Left forelimb (tissue), 1 donor: ENCODE measurements at places on chromosomes 13 and 19.

GRCh38 chr19:10855879-10856522 lies 7.8 kb downstream of the C19orf38 start:
- no peak for DNase-seq

DNA sequence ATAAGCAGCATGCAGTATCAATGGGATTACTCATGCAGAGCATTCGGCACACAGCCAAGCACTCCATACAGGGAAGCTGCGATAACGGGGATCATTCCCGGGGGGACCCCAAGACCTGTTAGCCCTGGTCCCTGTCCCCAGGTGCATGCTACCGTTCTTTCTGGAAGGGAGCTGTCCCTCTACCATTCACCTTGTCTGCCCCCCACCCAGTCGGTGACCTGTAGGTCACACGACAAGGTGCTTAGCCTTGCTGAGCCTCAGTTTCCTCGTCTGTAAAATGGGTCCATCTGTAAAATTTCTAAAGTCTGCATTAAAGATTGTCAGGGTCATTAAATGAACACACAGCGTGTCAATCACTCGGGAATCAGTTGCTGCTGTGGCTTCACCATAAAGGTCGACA lies 6.8 kb upstream of the ACP7 start:
- no peak for DNase-seq

GRCh38 chr19:13262450-13262849 lies 112.2 kb downstream of the IER2 start:
- no peak for DNase-seq

DNA sequence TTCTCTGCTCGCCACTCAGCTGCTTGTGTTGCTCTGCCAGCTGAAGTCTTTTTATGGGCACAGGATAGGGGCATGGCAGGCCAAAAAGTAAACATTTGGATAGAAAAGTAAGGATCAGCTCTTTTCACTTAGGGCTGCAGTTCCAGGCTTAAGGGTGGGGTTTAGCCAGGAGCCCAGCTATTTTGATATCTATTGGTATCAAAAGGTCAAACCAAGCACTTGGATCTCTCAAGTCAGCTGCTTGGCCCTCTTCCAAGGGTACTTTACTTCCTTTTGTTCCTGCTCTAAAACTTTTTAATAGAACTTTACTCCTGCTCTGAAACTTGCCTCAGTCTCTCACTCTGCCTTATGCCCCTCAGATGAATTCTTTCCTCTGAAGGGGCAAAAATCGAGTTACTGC lies 55.7 kb upstream of the ABCC4 start:
- no peak for DNase-seq

- DNase-seq, result peak; percentile 77
Measured at GRCh38 chr13:29849731-29850212, 645 bp downstream of the UBL3 start.

DNA sequence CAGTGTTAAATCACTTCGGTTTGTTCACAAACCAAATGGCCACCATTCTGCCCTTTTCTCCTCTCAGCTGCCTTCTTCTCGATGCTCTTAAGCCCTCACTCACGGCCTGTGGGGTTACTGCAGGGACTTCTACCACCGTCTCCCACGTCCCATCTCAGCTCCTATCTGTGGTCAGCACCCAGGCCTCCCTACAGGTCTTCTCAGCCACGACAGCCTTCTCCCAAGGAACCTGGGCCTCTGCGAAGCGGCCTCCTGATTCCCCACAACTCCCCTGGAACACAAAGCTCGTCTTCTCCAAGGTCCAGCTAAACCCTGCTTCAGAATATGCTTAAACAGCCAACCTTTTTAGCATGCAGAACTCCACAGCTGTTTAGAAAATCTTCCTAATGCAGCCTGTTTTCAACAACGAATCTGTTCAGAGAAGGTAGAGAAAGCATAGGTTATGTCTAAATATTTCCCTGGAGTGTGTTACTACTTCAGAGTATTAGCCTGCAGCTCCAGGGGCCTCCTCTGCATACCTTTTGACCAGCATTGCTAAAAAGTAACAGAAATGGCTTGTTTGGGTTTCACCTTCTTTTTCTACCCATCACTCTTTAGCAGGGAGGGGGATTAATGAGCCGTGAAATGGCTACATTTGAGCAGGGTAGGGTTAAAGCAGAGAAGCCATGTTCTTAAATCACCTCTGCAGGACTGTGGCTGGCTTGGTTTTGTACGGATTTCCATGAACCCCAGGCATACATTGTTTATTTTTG lies 104.0 kb downstream of the COL4A2 start:
- peak; percentile 50 for DNase-seq

DNA sequence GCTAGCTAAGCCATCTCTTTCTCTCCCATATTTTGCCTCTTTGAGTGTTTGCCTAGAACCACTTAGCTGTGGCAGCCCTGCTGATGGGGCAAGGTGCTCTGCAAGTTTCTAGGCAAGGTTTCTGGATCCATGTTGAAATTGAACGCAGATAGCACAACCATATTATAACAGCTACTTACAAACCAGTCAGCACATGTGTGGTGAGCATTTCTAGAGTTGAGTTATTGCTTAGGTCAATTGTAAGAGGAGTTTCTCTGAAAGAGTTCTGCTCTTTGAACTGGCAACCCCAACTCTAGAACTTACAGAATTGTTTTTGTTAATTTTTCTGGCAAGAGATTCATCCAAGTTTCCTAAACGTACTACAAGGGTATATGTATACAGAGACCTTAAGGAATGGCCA lies 103.3 kb downstream of the GGACT start:
- DNase-seq, result no peak

GRCh38 chr13:60012488-60012887 lies 151.2 kb downstream of the DIAPH3 start:
- no peak for DNase-seq

DNA sequence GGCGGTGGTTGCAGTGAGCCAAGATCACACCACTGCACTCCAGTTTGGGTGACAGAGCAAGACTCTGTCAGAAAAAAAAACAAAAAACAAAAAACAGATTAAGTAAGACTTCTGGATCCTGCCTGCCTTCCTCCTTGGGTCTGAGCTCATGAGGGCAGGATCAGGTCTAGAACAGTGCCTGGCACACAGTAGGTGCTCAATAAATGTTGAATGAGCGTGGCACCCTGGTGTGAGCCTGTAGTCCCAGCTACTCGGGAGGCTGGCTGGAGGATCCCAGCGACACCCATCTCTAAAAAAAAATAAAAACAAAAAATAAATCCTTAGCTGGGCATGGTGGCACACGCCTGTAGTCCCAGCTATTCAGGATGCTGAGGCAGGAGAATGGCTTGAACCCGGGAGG lies 2.8 kb upstream of the CDC37 start:
- DNase-seq, result no peak

- DNase-seq, result no peak
Measured at GRCh38 chr13:21672287-21672680, 1.4 kb downstream of the FGF9 start.

- DNase-seq, result no peak
Measured at GRCh38 chr19:18439025-18439909, 1.3 kb upstream of the ISYNA1 start.

GRCh38 chr13:43006893-43007631 lies 15.0 kb upstream of the EPSTI1 start:
- DNase-seq, result no peak

GRCh38 chr19:33024398-33024797 lies 40.3 kb downstream of the RHPN2 start:
- no peak for DNase-seq

GRCh38 chr13:20525144-20525600 lies 485 bp downstream of the CRYL1 start:
- DNase-seq, result no peak

GRCh38 chr19:39379865-39380396 lies 11.0 kb downstream of the PAF1 start:
- DNase-seq, result no peak

GRCh38 chr19:39052243-39052746 lies 19.9 kb upstream of the FBXO27 start:
- DNase-seq, result no peak

- no peak for DNase-seq
Measured at GRCh38 chr13:59413126-59413525, 750.6 kb downstream of the DIAPH3 start.

GRCh38 chr13:51523082-51523518 lies 61.2 kb upstream of the WDFY2 start:
- no peak for DNase-seq

DNA sequence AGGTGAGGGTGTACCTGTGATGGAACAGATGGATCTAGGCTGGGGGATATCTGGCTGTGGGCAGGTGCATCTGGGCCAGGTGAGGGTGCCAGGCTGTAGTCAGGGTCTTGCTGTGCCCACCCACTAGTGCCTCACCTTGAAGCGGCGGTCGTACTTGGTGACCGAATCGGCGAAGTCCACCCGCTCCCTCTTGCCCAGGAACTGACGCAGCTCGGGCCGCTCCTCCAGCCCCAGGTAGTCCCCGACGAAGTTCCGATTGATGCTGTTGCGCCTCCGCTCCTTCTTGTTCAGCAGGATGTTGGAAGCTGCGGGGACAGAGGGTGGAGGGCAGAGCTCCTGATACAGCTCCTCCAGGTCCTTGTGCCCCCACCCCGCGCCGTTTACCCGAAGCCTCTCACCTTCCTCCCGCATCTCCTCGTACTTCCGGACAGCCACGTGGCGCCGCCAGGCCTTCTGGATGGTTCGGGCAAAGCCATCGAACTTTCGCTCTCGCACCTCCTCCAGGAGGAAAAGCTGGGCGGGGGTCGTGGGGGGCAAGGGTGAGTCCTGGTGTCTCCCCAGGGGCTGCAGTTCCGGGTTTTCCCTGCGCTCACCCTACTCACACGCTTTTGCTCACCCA lies 16.2 kb upstream of the ZNF414 start:
- DNase-seq, result no peak

DNA sequence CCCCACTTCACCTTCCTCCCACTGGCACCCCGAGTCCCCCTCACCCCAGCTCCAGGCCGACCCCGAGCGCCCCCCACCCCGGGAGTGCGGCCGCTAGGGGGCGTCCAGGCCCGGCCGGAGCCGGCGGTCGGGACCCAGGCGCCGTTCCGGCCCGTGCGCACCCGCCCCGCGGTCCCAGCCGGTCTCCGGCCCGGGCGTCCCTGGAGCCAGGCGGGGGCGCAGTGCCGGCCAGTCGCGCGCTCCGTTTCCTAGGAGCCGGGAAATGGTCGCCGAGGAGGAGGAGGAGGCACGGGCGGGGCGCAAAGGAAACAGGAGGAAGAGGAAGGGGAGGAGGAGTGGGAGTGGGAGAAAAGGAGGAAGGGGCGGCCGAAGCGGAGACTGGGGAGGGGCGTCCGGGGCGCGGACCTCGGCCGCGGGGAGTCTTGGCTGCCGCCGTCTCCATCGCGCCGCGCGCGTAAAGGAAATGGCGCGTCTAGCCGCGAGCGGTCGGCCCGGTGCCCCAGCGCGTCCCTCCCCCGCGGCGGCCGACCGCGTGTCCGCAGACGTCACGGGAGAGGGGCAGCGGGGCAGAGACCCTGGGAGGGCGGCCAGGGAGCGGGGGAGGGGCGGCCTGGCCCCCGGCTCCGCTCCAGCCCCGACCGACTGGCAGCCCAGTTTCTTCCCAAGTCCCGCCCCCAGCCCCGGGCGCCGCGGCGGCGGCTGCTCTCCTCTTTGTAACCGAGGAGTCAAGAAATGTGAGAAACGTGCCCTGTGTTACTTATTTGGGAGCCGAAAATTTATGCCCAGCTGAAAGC lies 1.1 kb upstream of the KCTD15 start:
- peak; percentile 92 for DNase-seq

DNA sequence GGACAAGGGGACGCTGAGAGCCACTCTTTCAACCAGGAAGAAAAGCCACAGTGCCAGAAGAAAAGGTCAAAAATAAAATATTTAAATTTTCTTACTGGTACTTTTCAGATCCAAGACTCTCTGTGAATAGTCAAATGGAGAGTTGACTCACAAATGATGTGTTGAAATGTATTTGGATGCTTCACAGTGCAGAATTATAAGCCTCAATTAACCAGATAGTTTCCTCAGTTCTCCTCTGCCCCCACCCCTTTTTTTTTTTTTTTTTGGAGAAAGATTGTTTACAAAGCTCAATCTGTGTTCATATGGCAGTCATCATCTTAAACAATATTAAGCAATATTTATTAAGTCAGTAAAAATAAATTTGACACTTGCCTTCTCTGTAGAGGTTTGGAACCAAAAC lies 470.8 kb downstream of the FGF9 start:
- no peak for DNase-seq

- no peak for DNase-seq
Measured at GRCh38 chr13:34822650-34823049, 119.4 kb upstream of the NBEA start.

GRCh38 chr19:49469828-49470614 lies 4.0 kb upstream of the FLT3LG start:
- no peak for DNase-seq

GRCh38 chr19:53462861-53463260 lies 4.7 kb upstream of the ZNF813 start:
- DNase-seq, result no peak

GRCh38 chr19:51808333-51808986 lies 13.5 kb downstream of the FPR3 start:
- no peak for DNase-seq

DNA sequence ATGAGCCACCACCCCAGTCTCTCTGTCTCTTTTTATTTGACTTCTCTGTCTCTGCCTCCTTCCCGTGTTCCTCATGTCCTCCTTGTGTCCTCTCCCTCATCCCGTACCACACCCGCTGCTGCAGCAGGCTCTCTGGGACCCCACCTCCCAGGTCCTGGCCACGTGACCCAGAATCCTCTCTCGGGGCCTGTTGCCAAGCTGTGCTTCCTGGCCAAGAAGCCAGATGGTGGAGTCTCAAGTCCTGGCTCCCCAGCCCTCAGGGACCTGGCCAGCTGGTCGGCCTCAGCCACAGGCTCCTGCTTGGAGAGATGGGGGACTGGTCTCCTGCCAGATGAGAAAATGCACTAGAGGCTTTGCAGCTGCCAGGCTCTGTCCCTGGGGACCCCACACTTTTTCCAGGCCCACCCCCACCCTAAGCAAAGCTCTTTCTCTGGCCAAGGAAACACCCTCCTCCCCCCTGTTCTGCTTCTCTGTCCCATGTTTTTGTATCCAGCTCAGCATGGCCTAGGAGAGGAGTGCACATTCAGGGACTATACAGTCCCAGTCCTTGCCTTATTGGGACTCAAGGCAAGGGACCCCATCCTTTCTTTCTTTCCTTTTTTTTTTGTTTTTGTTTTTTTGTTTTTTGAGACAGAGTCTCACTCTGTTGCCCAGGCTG lies 34.3 kb upstream of the SHKBP1 start:
- DNase-seq, result no peak
